ENCODE measurements at places on chromosomes 11 and 22.
A peak's percentile ranks its signal among the peaks of the same experiment; 100 is the strongest.

DNA sequence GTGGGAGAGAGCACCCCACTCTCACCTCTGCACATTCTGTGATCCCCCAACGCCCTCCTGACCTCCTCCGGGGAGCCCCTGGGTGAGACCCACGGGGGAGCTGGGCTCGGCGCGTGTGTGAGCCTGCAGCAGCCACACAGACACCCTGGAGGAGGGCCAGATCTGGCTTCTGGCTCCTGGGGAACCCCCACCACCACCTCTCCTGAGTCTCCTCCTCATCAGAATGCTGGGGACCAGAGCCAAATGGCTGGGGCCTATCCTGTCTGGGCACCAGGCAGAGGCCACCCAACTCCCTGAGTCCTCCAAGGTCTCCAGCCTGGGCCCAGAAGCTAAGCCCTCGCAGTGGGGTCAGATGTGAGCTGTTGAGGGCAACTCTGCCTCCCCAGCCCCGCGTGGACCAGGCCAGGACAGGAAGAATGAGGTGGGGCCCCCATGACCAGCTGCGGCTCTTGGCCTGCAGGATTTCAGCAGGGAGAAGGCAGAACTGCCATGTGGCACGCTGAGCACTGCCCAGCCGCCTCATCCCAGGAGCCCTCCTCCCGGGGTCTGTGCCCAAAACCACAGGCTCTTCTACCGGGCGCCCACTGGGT, 5.5 kb upstream of the PIM3 start:
- DNase-seq = no peak

- no peak for DNase-seq
Measured at GRCh38 chr11:104011044-104011443, 25.4 kb upstream of the DDI1 start.

GRCh38 chr11:64204464-64204989, 2.0 kb upstream of the FERMT3 start:
- peak; percentile 61 for DNase-seq

GRCh38 chr11:97158243-97158642, 768.4 kb downstream of the JRKL start:
- DNase-seq = no peak

- peak; percentile 2 for DNase-seq
Measured at GRCh38 chr22:38649841-38650522, 6.2 kb downstream of the FAM227A start.

- no peak for DNase-seq
Measured at GRCh38 chr11:3134651-3135480, 30.2 kb downstream of the OSBPL5 start.

DNA sequence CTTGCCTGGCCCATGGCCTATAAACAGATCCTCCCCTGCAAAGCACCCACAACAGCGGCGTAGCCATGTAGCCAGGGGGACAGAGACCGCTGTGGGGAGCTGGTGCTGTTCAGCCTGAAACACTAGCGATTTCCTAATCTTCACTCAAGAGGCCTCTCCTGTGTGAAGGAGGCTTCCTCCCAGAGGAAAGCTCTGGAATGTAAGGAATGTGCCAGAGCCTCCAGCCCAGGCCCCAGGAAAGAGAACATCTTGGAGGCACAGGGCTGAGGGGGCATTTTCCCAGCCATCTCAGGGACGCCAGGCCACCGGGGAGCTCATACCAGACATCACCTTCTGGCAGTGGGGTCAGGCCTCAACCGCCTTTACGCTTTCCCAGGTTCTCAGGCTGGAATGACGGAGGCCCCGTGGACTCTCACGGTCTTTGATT, 24.0 kb downstream of the MIAT start:
- DNase-seq = no peak

GRCh38 chr11:13261591-13262061, 16.0 kb upstream of the BMAL1 start:
- DNase-seq = no peak

DNA sequence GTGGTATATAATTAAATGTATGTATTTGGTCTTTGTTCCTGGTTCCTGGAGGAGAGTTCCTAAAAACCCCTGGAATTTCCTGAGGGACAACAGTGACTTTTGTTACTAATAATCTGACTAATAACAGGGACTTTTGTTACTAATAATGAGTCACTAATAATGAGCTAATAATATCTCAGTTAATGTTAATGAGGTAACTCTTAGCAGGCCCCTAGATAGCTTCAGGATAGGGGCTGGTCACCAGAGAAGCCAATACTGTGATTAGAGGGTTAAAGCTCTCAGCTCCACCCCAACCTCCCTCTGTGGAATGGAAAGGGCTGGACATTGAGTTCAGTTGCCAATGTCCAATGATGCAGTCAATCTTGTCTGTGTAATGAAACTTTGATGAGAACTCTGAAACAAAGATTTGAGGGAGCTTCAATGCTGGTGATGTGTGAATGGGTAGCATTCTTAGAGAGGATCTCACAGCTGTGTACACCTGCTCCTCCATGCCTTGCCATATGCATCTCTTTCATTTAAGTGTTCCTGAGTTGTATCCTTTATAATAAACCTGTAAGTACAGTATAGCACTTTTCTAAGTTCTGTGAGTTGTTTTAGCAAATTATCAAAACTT, 1431.4 kb upstream of the TENM4 start:
- DNase-seq = no peak

- no peak for DNase-seq
Measured at GRCh38 chr22:27564806-27565205, 236.8 kb downstream of the MN1 start.

DNA sequence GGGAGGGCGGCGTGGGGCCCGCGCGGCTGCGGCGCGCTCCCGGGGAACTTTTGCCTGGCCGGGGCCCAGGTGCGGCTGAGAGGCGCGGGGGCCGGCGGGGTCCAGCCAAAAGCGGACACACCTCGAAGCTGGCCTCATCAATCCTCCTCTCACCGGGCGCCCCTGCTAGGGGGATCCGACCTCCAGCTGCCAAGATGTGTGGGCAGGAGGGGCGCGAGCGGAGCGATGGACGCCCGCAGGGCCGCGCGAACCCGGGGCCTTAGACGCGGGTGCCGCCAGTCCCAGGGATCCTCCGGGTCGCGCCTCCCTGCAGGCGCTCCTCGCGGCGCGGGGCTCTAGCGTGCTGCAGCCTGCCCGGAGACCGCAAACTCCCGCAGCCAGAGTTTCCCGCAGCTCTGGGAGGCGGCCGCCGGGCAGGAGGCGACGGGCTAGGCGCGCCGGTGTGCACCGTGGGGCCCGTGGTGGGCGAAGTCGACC, 785 bp downstream of the IGSF9B start:
- no peak for DNase-seq

GRCh38 chr11:86018249-86018648, 50.6 kb downstream of the PICALM start:
- no peak for DNase-seq

DNA sequence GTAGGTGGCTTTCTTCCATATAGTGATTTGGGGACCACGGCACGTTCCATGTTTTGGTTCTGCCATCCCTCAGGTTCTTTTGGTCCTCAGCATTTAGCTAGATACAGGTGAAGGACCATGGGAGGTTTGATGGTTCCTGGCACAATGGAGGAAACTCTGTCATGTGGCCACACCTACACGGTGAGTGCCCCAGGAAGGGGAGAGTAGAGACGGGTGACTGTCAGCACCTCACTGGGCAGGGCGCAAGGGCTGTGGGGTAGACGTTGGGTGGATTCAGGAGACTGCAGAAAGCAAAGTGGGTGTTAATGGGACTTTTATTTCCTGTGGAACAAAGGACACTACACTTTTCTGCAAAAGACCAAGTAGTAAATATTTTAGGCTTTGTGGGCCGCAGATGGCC, 73.4 kb downstream of the PPP6R3 start:
- DNase-seq = no peak

- DNase-seq = no peak
Measured at GRCh38 chr11:132944569-132944944, 587.7 kb downstream of the OPCML start.

GRCh38 chr11:57348052-57348451, 9.9 kb downstream of the P2RX3 start:
- DNase-seq = no peak

DNA sequence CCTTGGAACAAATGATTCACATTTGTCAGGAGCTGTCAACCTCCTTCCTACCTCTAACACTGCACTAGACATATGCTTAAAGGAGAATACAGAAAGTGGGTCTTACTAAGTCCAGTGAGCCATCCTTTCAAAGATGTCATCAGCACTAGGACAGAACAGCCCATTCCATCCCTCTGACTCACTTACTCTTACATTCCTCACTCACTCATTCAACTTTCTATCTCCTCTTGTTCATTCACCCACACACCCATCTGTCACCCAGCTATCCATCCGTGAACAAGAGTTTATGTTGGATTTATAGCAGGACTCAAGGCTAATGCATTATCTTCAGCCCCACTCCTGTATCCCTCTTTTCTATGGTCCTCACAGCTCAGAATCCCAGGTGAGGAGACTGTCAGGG, 9.1 kb downstream of the INSC start:
- DNase-seq = no peak

DNA sequence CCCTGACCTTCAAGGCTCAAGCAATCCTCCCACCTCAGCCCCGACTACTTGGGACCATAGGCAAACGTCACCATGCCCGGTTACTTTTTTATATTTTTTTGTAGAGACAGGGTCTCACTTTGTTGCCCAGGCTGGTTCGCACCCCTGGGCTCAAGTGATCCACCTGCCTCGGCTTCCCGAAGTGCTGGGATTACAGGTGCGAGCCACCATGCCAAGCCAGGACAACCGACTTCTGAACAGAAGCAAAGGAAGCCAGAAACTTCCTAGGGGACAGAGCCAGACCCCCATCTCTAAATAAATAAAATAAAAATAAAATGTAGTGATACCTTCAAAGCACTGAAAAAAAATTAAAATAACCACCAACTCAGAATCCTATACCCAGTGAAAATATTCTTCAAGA, 26.4 kb downstream of the C11orf58 start:
- DNase-seq = no peak

GRCh38 chr11:117037279-117037974, 60.8 kb downstream of the SIK3 start:
- DNase-seq = no peak

DNA sequence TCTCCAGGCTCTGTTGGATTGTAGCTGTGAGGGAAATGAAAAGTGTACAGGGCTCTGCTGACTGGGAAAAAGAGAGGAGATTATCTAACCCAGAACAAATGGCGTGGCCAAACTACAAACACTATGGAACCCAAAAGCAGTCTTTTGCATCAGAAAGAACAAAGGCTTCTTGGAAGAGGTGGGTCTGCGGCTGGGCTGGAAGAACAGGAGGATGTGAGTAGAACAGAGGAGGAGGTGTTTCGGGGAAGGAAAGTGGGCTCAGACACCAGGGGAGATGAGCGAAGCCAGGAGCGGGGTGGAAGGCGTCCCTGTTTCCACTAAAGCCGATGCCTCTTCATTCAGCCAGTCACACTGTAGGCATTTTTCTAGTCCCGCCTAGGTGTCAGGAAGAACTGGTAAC, 12.0 kb downstream of the OVOL1 start:
- DNase-seq = no peak

DNA sequence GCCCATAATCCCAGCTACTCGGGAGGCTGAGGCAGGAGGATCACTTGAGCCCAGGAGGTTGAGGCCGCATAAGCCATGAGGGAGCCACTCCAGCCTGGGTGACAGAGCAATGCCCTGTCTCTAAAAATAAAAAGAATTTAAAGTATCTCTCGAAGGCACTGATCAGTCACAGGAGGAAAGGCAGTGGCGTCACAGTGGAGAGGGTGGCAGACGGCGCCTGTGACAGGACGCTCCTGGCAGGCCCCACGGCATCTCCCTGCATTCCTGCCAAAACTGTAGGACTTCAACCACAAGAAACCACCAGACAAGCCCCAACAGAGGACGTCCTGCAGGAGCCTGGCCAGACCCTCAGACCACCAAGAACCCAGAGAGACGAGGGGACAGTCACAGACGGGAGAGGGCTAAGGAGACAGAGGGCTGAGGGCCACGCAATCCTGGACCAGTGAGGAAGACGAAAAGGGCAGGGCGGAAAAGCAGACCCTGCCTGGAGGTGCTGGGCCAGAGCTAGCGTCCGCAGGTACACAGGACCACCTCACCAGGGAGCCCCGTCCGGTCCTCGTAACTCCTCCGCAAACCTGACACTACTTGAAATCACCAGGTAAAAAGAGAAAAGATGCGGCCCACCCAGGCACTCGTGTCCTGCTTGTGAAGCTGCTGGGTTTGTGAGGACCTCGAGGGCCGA, 5.9 kb downstream of the RNH1 start:
- DNase-seq = no peak

DNA sequence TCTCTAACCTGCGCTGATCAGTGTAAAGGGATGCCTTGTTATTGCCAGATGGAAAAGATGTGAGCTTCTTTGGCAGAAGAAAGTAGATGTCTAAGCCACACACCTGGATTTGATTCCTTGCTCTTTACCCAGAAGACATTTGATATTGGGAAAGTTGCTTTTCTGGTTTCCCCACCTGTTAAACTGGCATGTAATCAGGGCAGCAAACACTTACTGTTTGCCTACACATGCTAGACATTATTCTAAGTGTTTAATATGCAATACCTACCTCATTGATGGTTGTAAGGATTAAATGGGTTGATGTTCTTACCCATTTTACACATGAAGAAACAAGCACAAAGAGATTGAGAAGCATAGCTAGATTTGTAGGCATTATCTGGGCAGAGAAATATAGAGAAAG, 16.6 kb downstream of the ASRGL1 start:
- DNase-seq = peak; percentile 71

DNA sequence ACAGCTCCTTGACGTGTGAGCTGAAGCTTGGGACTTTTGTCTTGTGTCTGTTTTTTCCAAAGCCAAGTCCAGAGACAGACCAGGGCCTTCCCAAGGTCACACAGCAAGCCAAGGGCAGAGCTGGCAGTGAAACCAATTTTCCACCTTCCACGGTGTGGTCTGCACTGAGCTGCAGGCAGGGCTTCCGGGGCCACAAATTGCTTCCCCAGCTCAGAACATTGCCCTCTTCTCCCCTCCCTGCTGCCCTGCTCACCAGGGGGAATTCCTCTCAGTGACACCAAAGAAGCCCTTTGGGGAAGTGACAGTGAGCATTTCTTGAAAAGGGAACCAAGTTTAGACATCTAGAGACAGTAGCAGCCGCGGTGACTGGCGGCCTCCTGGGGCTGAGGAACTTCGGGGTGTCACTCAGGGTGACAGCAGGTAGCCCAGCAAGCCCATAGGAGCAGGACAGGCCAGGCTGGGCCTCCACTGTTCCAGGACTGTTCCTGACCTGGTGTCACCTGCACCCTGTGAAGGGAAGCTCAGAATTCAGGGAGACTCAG, 9.2 kb downstream of the FXYD2 start:
- no peak for DNase-seq

DNA sequence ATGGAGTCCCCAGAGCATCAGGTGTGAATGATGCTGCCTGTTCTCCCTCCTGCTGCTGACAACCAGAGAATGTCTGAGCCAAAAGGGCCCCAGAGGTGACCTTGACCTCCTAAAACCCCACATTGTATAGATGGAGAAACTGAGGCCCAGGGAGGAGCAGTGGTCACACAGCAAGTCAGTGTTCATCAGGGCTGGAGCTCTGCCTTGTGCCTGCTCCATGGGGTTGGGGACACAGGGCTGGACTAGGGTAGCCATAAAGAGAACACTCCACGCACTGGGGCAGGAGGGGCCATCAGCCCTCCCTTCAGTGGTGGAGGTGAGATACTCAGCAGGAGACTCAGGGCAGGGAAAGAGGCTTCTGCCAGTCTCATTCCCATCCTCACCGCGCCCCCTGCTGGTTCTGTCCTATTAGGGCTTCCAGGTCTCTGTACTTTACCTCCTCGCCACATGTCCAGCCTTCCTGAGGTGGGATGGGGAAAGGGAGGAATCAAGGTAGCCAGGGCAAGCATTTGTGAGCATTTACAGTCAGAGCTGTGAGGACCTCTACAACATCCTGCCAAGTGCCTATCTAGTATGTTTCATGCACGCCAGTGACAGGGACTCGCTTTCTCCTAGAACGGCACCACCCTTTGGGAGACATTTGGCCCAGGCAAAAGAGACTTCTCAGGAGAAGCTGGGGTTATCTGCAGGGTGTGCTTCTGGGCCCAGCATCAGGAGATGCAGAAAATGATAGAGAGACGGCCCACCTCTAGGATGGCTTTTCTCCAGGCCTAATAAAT, 43.2 kb downstream of the NEU3 start:
- DNase-seq = peak; percentile 7

Data from NCI-H774 (cell line).